ENCODE measurements at places on chromosomes 1 and 21.

- no peak for DNase-seq
Observed at GRCh38 chr1:208923456-208923855, 660.1 kb upstream of the CAMK1G start.

DNA sequence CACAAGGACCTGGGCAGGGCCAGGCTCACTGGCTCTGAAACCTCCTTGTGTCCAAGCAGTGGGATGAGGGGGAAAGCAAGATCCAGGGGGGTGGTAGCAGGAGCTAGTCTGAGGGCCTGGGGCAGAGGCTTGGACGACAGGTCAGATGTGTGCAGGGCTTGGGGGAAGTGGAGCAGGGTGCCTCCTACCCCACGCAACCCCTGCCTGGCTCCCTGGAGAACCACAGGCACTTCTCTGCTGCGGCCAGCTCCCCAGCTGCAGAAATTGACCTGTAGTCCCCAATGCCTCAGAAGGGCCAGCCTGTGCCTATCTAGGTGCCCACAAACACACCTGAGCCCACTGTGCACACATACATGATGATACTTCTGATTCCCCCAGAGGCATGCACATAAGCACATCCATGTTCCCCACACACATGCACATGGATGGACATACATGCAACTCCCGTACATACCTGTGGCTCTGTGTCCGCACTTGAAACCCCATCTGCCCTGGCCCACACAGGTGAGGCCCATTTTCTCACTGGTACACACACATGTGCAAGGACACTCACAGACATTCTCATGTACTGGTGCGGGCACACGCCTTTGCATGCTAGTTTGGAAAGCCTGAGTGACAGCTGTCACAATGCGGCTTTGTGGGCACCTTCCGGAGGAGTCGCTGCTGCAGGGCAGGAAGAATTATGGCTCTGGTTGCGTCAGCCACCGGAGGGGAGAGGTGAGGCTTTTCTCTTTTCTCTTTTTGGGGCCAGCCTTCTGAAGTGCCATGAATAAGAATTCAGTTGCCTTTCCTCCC lies 247.2 kb upstream of the CSF3R start:
- no peak for DNase-seq

GRCh38 chr1:236081546-236082227 lies 16.8 kb upstream of the NID1 start:
- no peak for DNase-seq

GRCh38 chr1:64675718-64676345 lies 69.0 kb upstream of the RAVER2 start:
- DNase-seq: no peak

- no peak for DNase-seq
Observed at GRCh38 chr1:88514544-88515060, 169.5 kb upstream of the PKN2 start.

GRCh38 chr1:199690496-199690895 lies 337.0 kb upstream of the NR5A2 start:
- DNase-seq: no peak

- DNase-seq: no peak
Observed at GRCh38 chr1:218464871-218465270, 119.7 kb downstream of the TGFB2 start.

DNA sequence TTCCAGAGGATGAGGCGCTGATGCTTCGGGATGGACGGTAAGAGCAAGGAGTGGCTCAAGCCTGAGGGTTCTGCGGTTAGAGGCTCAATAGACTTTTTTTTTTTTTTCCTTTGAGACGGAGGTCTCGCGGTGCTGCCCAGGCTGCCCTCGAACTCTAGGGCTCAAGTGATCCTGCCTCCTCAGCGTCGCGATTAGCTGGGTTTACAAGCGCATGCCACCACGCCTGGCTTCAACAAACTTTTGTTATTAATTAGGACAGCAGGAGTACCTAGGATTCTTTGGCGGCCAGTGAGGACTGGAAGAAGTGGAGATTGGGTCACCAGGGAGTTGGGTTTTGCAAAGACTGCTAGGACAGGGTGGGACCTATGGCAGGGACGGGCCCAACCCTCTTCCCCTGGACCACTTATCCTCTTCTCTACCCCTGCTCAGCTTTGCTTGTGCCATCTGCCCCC lies 587 bp downstream of the SCNM1 start:
- no peak for DNase-seq

GRCh38 chr1:16142383-16142995 lies 13.4 kb downstream of the EPHA2 start:
- DNase-seq: no peak

- no peak for DNase-seq
Observed at GRCh38 chr1:8460132-8460544, 142.2 kb downstream of the SLC45A1 start.

- DNase-seq: no peak
Observed at GRCh38 chr1:157460381-157460780, 91.9 kb downstream of the FCRL5 start.

DNA sequence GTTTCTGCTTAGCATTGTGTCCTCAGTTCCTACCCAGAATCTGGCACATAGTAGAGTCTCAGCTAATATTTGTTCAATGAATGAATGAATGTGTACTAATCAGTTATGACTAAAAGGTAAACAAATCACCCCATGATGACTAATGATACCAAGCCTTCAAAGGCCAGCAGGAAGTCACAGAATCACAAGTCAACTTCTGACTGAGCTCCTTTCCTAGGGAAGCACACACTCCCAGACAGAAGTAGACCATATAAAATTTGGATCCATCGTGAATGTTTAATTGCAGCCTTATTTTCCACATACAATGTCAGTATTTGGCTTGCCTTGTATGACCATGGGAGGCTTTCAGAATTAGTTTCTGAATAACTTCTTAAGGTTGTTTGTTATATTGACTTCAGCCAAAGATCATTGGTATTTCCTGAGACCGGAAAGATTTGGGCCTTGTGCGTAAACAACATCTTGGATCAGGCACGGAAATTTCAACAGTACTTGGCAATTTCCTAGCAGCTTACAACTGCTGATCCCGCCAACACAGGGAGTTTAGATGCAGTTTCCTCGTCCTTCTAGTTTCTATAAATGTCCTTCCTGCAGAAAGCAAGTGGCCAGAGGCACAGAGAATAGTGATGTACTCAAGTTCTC lies 185.9 kb upstream of the ATP1B1 start:
- no peak for DNase-seq

GRCh38 chr1:36203554-36204346 lies 20.5 kb upstream of the THRAP3 start:
- DNase-seq: no peak

DNA sequence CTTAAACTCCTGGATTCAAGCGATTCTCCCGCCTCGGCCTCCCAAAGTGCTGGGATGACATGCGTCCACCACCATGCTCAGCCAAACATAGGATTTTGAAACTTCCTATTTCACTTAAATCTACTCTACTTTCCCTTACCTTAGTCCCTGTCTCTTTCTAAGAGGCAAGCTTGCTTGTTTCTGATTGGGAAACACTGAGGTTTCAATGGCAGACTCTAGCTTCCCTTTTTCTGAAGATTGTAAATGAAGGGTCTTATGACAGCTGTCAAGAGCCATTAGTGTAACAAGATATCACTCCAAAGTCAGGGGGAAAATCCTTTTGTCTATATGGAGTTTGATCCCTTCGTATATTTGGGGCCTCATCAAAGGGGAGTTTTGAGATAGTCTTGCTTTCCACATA lies 23.5 kb upstream of the LMO4 start:
- DNase-seq: no peak

GRCh38 chr1:62484824-62485468 lies 48.1 kb downstream of the USP1 start:
- no peak for DNase-seq

- no peak for DNase-seq
Observed at GRCh38 chr1:117905019-117905418, 24.4 kb downstream of the GDAP2 start.

DNA sequence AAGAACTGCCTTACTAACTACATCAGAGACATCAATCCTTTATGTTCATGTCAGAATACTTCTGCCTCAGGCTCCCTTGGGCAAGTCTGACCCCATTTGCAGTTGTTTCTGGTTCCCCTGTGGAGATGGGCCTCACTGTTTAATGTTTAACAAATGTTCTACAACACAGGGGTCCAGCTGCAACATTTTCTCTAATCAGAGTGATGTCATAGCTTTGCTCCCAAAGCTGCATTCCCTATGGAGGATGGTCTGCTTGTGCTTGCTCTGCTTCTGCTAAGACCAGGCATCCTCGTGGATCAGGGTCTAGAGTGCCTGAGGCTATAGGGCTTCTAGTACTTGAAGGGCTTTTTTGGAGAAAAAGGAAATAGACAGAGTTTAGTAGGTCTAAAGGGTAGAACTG lies 1071.2 kb downstream of the TTLL7 start:
- DNase-seq: no peak

DNA sequence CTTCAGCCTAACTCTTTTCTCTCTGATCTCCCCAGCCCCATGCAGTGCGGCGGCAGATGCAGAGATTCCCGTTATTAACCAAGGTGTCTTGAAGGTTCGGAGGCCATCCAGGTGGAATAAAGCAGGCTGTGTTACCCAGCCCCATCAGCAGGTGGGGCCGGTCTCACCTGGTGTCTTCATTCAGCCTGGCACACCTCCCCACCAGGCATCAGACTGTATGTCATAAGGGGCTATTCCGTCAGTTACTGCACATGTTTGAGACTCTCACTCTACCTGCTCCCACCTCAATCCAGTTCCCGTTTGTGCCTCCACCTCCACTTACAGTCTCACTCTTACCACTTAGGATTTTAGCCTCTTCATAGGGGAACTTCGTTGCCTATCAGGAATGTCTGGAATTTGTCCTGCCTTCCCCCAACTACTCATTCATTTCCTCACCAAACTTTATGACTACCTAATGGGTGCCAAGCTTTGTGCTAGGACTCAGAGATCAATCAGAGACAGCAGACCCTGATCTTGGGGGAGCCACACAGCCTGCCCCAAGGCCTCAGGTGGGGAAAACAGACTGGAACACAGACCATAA lies 170.2 kb downstream of the PLPP3 start:
- peak; percentile 2 for DNase-seq

DNA sequence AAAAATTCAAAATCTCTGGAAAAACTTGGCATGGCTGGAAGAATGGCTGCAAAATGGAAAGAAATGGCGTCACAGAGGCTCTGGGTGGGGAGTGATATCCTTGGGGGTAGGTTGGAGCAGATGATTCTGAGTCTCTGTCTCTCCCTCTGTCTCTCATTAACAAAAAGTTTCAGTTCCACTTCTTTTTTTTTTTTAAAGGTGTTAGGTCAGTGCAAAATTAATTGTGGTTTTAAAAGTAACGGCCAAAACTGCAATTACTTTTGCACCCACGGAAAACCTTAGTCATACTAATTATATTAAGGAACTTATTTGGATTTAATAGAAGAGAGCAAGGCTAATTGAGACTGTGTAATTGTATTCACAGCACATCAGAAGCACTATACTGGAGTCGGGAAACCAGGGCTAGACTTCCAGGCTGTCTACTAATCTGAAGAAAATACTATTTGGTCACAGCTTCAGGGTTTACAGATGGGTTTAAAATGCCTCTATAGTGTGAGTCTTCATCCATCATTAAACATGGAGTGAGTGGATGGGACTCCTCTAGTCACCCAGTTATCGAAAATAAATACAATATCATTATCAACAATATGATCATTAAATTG lies 289.1 kb upstream of the PLD5 start:
- no peak for DNase-seq

Data from stimulated activated CD4-positive, alpha-beta T cell treated with anti-CD3 and anti-CD28 coated beads, Interleukin-2, amount 100 ng/mL, for 48 hours (primary cell).